ENCODE measurements at places on chromosomes 7 and 10.

DNA sequence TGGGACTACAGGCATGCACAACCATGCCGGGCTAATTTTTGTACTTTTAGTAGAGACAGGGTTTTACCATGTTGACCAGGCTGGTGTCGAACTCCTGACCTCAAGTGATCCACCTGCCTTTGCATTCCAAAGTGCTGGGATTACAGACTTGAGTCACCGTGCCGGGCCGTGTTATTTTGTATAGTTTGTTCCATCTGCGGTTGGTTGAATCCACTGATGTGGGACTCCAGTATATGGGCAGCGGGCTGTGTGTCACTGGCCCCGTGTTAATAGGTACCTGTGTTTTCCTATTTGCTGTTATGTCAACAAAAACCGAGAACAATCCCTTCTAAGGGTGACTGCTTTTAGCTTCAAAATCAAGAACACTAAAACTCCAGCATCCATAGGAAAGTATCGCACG is 297.6 kb upstream of the PITRM1 start:
- DNase-seq = no peak

DNA sequence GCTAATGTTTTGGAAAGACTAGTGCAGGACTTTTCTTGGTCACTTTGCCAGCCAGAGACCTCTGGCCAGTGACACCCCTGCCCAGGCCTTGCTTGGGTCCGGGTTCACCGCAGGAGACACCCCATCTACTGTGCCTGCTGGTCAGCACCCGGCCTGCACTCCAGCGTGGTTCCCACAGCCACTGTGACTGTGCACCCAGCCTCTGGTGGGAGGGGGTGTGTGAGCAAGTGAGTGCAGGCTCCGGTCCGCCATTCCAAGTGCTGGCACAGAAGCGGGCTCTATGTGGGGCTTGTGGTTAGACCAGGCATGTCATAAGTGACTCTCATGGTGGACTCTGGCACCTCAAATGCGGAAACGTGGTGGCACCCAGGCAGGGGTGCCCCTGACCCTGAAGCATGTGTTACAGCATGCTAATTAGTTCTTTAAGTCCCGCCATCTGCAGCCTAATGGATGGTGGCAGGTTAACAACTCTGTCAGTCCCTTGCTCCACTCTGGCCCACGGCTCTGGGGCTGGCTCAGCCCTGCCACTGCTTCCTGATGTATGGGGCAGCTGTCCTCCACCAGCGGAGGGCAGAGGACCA is 311.9 kb upstream of the HGF start:
- no peak for DNase-seq

- no peak for DNase-seq
These were observed 186.8 kb upstream of the LRGUK start for GRCh38 chr7:133940368-133940767.

DNA sequence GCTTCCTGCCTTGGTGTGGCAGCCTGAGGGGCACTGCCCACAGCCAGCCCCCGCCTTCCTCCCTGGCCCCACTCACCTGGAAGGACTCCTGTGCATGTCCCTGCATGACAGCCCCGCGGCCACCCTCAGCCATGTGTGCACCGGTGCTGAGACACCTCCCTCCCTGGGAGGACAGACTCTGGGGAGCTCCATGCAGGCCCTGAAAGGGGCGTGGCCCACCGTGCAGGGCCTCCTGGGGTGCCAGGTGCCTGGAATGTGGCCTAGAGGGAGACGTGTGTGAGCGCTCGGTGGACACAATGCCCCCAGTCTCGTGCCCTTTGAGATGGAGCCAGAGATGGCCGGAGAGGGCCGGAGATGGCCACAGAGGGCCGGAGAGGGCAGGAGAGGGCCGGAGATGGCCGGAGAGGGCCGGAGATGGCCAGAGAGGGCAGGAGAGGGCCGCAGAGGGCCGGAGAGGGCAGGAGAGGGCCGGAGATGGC is 59.1 kb upstream of the PPP2R2D start:
- DNase-seq = no peak

- peak; percentile 16 for DNase-seq
These were observed 38.8 kb downstream of the ABI1 start for GRCh38 chr10:26821699-26822570.

GRCh38 chr7:127821146-127821545 is 169.2 kb downstream of the SND1 start:
- no peak for DNase-seq

GRCh38 chr7:44313621-44314031 is 11.8 kb downstream of the CAMK2B start:
- no peak for DNase-seq

DNA sequence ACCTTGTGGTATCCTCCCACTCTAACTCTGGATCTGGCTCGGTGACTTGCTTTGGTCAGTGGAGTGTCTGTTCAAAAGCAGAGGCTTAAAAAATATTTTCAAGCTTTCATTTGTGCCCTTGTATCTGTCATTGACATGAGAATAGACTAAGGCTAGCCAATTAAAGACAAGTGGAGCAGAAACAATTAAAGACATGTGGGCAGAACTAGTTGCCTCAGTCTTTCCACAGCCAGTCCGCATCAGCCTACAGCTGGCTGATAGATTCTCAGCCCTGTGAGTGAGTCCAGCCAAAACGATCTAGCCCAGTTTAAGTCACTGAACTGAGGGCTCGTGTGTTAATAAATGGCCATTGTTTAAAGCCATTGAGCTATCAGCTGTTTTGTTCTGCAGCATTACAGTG is 185.2 kb upstream of the DGKB start:
- no peak for DNase-seq

- DNase-seq = no peak
These were observed 467.2 kb upstream of the NRP1 start for GRCh38 chr10:33801705-33802104.

DNA sequence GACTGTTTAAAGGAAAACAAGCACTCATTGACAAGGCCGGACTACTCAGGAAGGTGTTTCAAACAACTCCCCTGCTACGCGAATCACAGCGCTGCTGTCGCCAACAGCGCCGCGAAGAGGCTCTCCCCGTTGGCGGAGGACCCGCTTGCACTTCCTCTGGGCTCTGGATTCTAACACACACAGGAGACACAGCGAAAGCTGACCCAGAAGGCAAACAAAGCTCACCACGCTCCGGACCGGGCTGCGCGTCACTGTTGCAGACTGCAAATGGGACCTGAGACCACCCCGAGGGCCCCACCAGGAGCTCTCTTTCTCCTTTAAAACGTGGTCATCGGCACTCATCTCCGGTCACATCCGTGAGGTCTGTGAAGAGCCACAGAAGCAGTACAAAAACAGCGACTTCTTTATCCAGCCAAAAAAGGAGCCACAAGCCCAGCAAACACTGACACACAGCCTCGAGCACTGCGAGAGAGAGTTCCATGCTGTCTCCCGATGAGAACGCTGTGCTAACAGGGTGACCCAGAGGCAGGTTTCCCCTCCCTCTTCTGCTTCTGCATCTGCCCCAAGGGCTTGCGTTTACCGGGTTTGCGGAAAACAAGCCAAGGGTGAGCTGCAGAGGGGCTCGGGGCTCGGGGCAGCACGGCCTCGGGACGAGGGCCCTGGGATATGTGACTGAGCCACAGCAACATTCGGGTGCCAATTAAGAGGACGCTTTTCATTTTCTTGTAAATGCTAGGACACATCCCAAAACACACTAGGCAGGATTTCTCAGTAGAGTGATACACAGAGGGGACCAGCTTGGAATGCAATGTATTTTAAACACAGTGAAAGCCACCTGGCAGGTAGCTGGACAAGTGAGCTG is 41.3 kb downstream of the AMZ1 start:
- DNase-seq = no peak

- DNase-seq = no peak
These were observed 10.9 kb upstream of the ERCC6 start for GRCh38 chr10:49549640-49550346.

GRCh38 chr10:102004376-102004775 is 51.6 kb downstream of the ARMH3 start:
- no peak for DNase-seq

GRCh38 chr7:26179422-26179821 is 21.1 kb downstream of the HNRNPA2B1 start:
- DNase-seq = no peak

- no peak for DNase-seq
These were observed 490 bp upstream of the ZNF239 start for GRCh38 chr10:43574906-43575305.

DNA sequence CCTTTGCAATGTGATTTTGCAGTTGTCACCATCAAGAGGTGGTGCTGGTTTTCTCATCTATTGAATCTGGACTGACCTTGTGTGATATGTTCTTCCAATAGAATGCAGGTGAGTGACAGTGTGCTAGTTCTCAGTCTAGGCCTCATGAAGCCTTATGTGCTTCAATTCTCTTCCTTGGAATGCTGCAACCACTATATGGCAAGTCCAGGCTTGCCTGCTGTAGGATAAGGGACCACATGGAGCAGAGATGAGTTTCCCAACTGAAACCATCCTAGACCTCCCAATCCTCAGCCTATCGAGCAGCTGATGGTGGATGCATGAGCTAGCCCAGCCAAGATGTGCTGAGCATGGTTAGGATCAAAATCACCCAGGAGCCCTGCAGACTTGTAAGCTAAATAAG is 32.6 kb upstream of the ARHGAP21 start:
- DNase-seq = no peak

DNA sequence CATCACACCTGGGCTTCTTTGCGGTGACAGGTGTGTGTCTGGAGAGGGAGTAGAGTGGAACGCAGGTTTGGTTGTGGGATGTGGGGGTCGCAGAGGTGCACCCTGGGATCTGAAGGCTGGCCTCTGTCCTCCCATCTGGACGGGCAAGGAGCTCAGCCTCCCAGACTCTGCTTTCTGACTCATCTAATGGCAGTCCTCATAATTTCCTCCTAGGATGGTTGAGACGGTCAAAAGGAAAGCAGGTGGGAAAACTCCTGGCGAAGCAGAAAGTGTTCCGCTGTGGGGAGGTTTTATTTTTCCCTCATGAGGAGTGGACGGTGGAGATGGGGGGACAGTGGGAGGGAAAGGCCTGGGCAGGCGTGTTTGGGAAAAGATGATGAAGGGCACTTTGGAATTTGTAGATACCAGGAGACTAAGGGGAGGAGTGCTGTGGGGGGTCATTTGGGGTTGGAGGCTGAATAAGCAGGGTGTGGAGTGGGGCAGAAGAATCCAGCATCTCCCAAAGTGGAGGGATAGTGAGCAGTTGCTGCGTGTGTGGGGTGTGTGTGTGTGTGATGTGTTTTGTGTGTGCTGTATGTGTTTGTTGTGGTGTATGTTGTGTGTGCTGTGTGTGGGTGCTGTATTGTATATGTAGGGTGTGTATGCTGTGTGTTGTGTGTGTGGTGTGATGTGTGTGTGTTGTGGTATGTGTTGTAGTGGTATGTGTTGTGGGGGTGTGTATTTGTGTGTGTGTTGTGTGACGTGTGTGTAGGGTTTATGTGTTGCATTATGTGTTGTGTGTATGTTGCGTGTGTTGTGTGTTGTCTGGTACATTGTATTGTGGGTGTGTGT is 97.2 kb upstream of the PODXL start:
- DNase-seq = no peak

- DNase-seq = no peak
These were observed 76.1 kb upstream of the LRRC18 start for GRCh38 chr10:49015700-49016099.

- no peak for DNase-seq
These were observed 1214.9 kb downstream of the XPNPEP1 start for GRCh38 chr10:108708363-108708762.

GRCh38 chr7:140153666-140154161 is 23.1 kb downstream of the KDM7A start:
- no peak for DNase-seq

- peak; percentile 71 for DNase-seq
These were observed 2.0 kb downstream of the FBH1 start for GRCh38 chr10:5892007-5892406.

- peak; percentile 10 for DNase-seq
These were observed 94.7 kb upstream of the ZMIZ1 start for GRCh38 chr10:78973901-78974616.

- DNase-seq = no peak
These were observed 474.0 kb upstream of the NRP1 start for GRCh38 chr10:33808475-33808874.

- DNase-seq = no peak
These were observed 195.5 kb downstream of the CREB5 start for GRCh38 chr7:28607855-28608193.

GRCh38 chr10:118729200-118729599 is 25.6 kb downstream of the CACUL1 start:
- DNase-seq = no peak

DNA sequence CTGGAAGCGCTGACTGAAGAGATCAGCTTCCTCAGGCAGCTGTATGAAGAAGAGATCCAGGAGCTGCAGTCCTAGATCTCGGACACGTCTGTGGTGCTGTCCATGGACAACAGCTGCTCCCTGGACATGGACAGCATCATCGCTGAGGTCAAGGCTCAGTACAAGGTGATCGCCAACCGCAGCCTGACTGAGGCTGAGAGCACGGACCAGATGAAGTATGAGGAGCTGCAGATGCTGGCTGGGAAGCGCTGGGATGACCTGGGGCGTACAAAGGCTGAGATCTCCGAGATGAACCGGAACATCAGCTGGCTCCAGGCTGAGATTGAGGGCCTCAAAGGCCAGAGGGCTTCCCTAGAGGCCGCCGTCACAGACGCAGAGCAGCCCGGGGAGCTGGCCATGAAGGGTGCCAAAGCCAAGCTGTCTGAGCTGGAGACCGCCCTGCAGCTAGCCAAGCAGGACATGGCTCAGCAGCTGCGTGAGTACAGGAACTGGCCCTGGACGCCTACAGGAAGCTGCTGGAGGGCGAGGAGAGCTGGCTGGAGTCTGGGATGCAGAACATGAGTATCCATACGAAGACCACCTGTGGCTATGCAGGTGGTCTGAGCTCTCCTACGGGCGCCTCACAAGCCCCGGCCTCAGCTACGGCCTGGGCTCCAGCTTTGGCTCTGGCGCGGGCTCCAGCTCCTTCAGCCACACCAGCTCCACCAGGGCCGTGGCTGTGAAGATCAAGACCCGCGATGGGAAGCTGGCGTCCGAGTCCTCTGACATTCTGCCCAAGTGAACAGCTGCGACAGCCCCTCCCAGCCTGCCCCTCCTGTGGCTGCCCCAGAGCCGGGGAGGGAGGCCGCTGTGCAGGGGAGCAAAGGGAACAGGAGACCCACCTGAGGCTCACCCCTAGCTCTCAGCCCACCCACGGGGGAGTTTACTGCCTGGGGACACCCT is 24.9 kb upstream of the AMPH start:
- DNase-seq = no peak

Measured in CD4-positive, CD25-positive, alpha-beta regulatory T cell (primary cell).